ENCODE measurements at places on chromosomes 5 and 9.

DNA sequence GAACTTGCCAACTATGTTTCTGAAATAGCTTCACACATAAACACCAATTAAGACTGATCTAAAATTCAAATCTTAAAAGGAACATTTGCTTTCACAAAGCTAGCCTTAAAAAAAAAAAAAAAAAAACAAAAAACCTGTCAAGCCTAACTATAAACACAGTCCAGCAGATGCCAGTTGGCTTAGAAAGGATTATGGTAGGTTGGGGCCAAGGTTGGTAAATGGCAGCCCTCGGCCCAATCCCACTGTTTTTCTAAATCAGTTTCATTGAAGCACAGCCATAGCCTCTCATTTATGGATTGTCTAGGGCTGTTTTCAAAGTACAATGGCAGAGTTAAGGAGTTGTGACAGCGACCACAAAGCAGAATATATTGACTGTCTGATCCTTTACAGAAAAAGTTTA is 75.7 kb upstream of the FRRS1L start:
- peaks cover 8% of the 10 kb centered on the region for H3K4me1 ChIP-seq
- no peaks in the 10 kb centered on the region for H3K27me3 ChIP-seq
- no peak for DNase-seq
- peaks cover 4% of the 10 kb centered on the region for H3K36me3 ChIP-seq
- H3K27ac ChIP-seq = no peak overlapping the region
- no peak overlapping the region for H3K4me3 ChIP-seq

- no peak overlapping the region for H3K4me3 ChIP-seq
- H3K4me1 ChIP-seq = no peaks in the 10 kb centered on the region
- no peak overlapping the region for H3K27ac ChIP-seq
- H3K36me3 ChIP-seq = no peaks in the 10 kb centered on the region
Measured at GRCh38 chr5:109083937-109084336, 325.8 kb downstream of the PJA2 start.

- H3K36me3 ChIP-seq = no peaks in the 10 kb centered on the region
- no peaks in the 10 kb centered on the region for H3K27me3 ChIP-seq
- no peak overlapping the region for H3K27ac ChIP-seq
- no peaks in the 10 kb centered on the region for H3K4me1 ChIP-seq
Measured at GRCh38 chr5:150253416-150254208, 36.0 kb downstream of the CAMK2A start.

GRCh38 chr9:79287708-79288290 is 284.0 kb upstream of the TLE4 start:
- H3K36me3 ChIP-seq = no peaks in the 10 kb centered on the region
- no peak for DNase-seq
- H3K4me3 ChIP-seq = no peak overlapping the region
- H3K27ac ChIP-seq = no peak overlapping the region
- no peaks in the 10 kb centered on the region for H3K4me1 ChIP-seq
- no peaks in the 10 kb centered on the region for H3K27me3 ChIP-seq

DNA sequence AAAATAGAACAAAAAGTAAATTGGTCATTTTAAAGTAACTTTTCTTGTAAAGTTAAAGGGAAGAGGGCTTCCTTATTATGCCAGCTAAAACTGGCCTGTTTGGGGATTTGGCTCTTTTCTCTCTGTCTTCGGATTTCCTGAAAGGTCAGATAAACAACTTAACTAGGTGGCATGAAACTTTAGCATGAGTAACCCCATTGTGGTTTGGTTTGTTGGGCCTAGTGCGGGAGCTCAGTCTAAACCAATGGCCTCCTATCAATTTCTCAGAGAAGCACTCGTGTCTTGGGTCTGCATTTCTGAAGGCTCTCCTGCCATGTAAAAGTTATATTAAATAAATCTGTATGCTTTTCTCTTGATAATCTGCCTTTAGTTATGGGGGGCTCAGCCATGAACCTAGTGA is 48.5 kb upstream of the ANKH start:
- no peaks in the 10 kb centered on the region for H3K27me3 ChIP-seq
- H3K36me3 ChIP-seq = no peaks in the 10 kb centered on the region
- no peak overlapping the region for H3K4me3 ChIP-seq
- no peak for DNase-seq

GRCh38 chr5:149060325-149060724 is 2.5 kb downstream of the SH3TC2 start:
- H3K4me3 ChIP-seq = no peak overlapping the region
- H3K27me3 ChIP-seq = no peaks in the 10 kb centered on the region
- H3K27ac ChIP-seq = no peak overlapping the region
- H3K36me3 ChIP-seq = no peaks in the 10 kb centered on the region
- peak; percentile 29 for DNase-seq

- H3K27me3 ChIP-seq = no peaks in the 10 kb centered on the region
- DNase-seq = peak; percentile 38
- H3K4me3 ChIP-seq = no peak overlapping the region
Measured at GRCh38 chr9:7094052-7094451, 336.3 kb downstream of the KDM4C start.

- no peaks in the 10 kb centered on the region for H3K4me1 ChIP-seq
- no peak for DNase-seq
- no peak overlapping the region for H3K27ac ChIP-seq
- no peaks in the 10 kb centered on the region for H3K27me3 ChIP-seq
- no peak overlapping the region for H3K4me3 ChIP-seq
- no peaks in the 10 kb centered on the region for H3K36me3 ChIP-seq
Measured at GRCh38 chr5:102794047-102794446, 38.9 kb downstream of the PAM start.

DNA sequence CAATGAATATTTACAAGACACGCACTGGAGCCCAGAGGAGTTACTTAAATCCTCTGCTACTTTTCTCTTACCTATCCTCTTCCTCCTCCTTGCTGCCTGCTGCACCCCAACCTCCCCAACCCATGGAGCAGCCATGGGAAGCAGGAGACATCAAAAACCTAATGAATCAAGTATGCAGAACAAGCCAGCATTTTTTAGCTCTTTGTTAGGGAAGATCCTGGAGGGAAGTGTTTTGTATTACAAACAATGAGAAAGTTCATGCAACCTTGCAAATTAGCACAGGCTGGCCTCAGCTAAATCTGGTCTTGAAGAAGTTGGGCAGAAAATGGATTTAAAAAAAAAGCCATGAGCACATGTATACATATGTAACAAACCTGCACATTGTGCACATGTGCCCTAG is 498.8 kb downstream of the KIF4B start:
- H3K4me1 ChIP-seq = no peaks in the 10 kb centered on the region
- H3K27ac ChIP-seq = no peak overlapping the region
- no peaks in the 10 kb centered on the region for H3K36me3 ChIP-seq
- H3K27me3 ChIP-seq = no peaks in the 10 kb centered on the region
- no peak for DNase-seq

DNA sequence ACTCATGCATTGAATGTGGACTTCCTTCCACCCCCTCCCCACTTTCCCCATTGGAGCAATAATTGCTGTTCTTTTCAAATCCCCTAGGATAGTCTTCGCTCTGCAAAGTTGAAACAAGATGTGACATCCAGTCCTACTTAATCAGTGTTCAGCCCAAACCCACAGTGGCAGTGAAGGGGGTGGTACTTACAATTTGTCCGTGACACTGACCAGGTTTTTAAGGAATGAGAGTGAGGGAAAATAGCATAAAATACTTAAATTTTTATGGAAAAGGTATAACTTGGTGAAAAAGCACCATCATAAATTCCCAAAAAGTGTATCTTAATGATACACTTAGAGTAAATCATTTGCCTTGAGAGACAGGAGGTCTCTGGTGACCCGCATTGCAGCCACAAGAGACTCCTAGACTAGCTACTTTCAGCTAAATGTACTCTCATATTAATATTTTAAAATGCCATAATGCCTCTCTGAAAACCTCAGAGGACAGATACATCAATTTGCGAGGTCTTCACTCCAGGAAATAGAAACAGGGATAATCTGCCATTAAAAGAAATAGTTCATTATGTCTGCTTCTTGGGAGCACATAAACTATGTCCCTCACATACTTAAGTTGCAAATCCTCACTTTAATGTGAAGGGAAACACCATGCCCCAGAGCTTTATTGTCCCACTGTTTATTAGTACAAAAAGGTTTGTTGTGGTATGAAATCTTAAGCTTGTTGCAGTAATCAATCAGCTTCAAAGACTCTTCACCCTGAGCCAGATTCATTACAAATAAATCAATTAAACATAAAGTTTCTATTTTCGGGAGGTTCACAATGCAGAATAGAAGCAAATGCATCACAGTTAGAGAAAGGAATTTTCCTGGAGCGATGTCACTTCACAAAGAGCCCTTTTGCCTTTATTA is 343.6 kb upstream of the ISL1 start:
- H3K27ac ChIP-seq = no peak overlapping the region
- peaks cover 4% of the 10 kb centered on the region for H3K4me1 ChIP-seq

GRCh38 chr9:102069969-102070368 is 331.5 kb upstream of the GRIN3A start:
- DNase-seq = no peak
- H3K4me3 ChIP-seq = no peak overlapping the region
- H3K27me3 ChIP-seq = no peaks in the 10 kb centered on the region
- no peak overlapping the region for H3K27ac ChIP-seq
- no peaks in the 10 kb centered on the region for H3K36me3 ChIP-seq

GRCh38 chr5:56822981-56823380 is 7.6 kb downstream of the MAP3K1 start:
- H3K36me3 ChIP-seq = no peaks in the 10 kb centered on the region
- H3K27me3 ChIP-seq = no peaks in the 10 kb centered on the region
- no peak overlapping the region for H3K4me3 ChIP-seq
- no peak for DNase-seq
- no peak overlapping the region for H3K27ac ChIP-seq
- H3K4me1 ChIP-seq = peaks cover 35% of the 10 kb centered on the region

DNA sequence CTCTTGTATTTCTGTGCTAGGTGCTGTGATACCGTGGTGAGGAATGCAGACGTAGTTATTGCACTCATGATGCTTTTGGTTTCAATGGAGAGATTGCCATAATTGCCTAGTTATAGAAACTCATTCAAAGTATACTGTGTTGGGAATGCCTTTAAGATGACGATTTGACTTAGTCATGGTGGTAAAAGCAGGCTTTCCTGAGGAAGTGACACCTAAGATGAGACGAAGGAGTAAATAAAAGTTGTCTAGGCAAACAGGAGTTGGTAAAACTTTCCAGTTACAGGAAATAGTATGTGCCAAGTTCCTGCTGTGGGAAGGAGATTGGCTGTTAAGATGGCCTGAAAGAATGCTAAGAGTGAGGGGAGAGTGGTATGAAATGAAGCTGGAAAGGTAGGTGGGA is 48.1 kb downstream of the FOCAD start:
- H3K4me3 ChIP-seq = no peak overlapping the region
- H3K27me3 ChIP-seq = no peaks in the 10 kb centered on the region
- H3K27ac ChIP-seq = no peak overlapping the region
- H3K36me3 ChIP-seq = no peaks in the 10 kb centered on the region

DNA sequence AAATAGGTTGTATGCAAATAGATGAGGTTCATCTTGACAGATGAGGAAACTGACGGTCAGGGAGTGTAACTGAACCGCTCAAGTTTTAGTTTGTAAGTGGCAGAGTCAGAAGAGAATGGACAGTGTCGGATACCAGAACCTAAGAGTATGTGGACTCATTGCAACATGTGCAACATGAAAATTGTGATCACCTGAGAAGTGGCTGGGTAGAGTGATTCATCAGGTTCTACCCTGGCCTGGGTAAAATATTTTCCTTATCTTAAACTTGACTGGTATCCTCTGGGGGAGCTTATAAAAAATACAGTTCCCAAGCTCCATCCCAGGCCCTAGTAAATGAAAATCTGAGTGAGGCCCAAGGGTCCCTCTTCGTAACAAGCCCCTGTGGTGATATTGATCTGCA is 35.2 kb upstream of the MIER3 start:
- no peaks in the 10 kb centered on the region for H3K27me3 ChIP-seq
- no peak overlapping the region for H3K27ac ChIP-seq
- no peak for DNase-seq
- H3K4me1 ChIP-seq = peaks cover 9% of the 10 kb centered on the region
- no peak overlapping the region for H3K4me3 ChIP-seq

DNA sequence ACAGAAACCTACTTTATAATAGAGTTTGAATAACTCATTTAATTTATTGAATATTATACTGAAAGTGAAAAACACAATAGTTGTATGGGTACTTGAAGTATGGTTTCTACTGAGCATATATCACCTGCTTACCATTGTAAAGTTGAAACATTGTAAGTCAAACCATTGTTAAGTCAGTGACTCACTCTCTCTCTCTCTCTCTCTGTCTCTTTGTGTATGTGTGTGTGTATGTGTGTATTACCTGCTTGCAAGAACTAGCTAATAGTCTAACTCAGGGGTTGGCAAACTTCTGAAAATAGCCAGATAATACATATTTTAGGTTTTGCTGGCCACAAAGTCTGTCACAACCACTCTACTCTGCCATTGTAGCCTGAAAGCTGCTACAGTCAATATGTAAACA is 564.3 kb upstream of the ZNF608 start:
- H3K27ac ChIP-seq = no peak overlapping the region
- H3K36me3 ChIP-seq = no peaks in the 10 kb centered on the region
- H3K27me3 ChIP-seq = no peaks in the 10 kb centered on the region
- no peak overlapping the region for H3K4me3 ChIP-seq
- H3K4me1 ChIP-seq = no peaks in the 10 kb centered on the region
- DNase-seq = no peak

GRCh38 chr9:126304207-126304970 is 22.2 kb upstream of the MVB12B start:
- no peak for DNase-seq
- H3K4me3 ChIP-seq = no peak overlapping the region
- H3K27me3 ChIP-seq = no peaks in the 10 kb centered on the region
- H3K27ac ChIP-seq = no peak overlapping the region
- no peaks in the 10 kb centered on the region for H3K4me1 ChIP-seq

- no peaks in the 10 kb centered on the region for H3K36me3 ChIP-seq
- no peak overlapping the region for H3K4me3 ChIP-seq
- no peaks in the 10 kb centered on the region for H3K27me3 ChIP-seq
- H3K4me1 ChIP-seq = peaks cover 26% of the 10 kb centered on the region
Measured at GRCh38 chr9:22097707-22098106, 88.6 kb upstream of the CDKN2B start.

DNA sequence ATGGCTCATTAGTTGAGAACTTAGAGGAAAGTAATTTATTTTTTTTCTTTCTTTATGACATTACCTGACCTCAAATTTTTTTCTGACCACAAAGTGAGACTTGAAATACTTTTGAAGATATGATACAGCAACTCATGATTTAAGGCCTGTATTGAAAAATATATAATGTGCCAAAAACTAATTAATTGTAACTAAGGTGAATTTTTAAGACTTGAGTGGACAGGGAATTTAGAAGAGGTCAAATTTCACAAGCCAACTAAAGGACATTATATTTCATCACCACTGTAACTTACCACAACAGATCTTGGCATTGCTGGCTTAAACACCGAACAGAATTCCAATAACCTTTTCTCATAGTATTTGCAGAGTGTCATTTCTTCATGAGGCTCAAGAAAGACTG is 1.8 kb downstream of the CCNH start:
- no peaks in the 10 kb centered on the region for H3K27me3 ChIP-seq
- peaks cover 39% of the 10 kb centered on the region for H3K36me3 ChIP-seq
- peak overlapping the region; percentile 99 for H3K27ac ChIP-seq
- no peak overlapping the region for H3K4me3 ChIP-seq
- peaks cover 27% of the 10 kb centered on the region for H3K4me1 ChIP-seq

- H3K27me3 ChIP-seq = no peaks in the 10 kb centered on the region
- no peaks in the 10 kb centered on the region for H3K4me1 ChIP-seq
- no peak for DNase-seq
- H3K27ac ChIP-seq = no peak overlapping the region
- H3K36me3 ChIP-seq = no peaks in the 10 kb centered on the region
Measured at GRCh38 chr5:95069948-95070347, 214.9 kb downstream of the MCTP1 start.

All from stomach (tissue), 19 donors.